ENCODE measurements at places on chromosomes 7 and 10. TPM values are rescaled to one million over a fixed set of nuclear protein-coding genes. Genes with fewer than 3 reads are reported as not detected.
A peak's percentile ranks its signal among the peaks of the same experiment; 100 is the strongest.

The IDI1 gene
- 20.4 TPM for polyA plus RNA-seq

The TCERG1L gene
- 3.6 TPM for polyA plus RNA-seq

The CDHR1 gene
- polyA plus RNA-seq, result 5.6 TPM

The PDK4 gene
- polyA plus RNA-seq, result not detected

The SEMA3A gene
- polyA plus RNA-seq, result 8.1 TPM

The C10orf143 gene
- 1.6 TPM for polyA plus RNA-seq

The FZD1 gene
- 0.62 TPM for polyA plus RNA-seq

The TET1 gene
- polyA plus RNA-seq, result 15.2 TPM

The XRCC2 gene
- 14.3 TPM for polyA plus RNA-seq

The PLEKHS1 gene
- polyA plus RNA-seq, result not detected

The CCL26 gene
- 5.4 TPM for polyA plus RNA-seq

The H2BK1 gene
- polyA plus RNA-seq, result not detected

The BRAT1 gene
- polyA plus RNA-seq, result 36.8 TPM

The OR2A5 gene
- not detected for polyA plus RNA-seq

The ARHGAP12 gene
- polyA plus RNA-seq, result 5.6 TPM

DNA sequence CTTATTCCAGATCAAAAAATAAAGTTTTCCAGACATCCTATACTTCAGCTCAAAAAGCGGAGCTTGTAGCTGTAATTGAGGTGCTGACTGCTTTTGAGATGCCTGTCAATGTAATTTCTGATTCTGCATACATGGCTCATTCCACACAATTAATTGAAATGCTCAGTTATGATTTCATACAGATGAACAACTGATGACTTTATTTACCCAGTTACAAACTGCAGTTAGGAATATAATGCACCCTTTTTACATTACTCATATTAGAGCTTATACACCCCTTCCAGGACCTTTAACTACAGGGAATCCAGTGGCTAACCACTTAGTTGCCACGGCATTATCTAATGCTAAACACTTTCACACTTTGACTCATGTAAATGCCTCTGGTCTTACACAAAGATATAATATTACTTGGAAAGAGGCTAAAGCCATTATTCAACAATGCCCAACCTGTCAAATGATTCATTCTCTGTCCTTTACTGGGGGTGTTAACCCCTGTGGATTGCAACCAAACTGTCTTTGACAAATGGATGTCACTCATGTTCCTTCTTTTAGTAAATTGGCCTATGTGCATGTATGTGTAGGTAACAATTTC, 147.3 kb downstream of the ZNF33B start:
- DNase-seq, result no peak

DNA sequence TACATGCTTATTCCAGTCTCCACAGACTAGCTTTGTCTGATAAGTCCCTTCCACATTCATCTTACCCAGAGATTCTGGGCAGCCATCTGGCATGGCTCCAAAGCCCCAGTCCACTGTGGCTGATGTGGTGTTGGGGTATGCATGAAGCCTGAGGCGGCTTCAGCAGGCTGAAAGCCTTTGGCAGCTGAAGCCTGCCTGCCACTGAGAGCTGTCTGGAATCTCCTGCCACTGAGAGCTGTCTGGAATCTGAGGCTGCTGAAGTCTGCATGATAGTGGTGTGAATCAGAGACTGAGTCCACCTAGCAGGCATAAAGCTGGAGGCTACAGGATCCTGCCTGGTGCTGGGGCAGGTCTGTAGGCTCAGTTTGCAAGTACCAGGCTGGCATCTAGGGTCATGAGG, 87.1 kb downstream of the DYNC1I1 start:
- DNase-seq, result no peak

- no peak for DNase-seq
Measured at GRCh38 chr10:118753331-118754228, 1.2 kb downstream of the CACUL1 start.

GRCh38 chr7:72017756-72018155, 394.4 kb downstream of the CALN1 start:
- DNase-seq, result peak; percentile 24

- DNase-seq, result no peak
Measured at GRCh38 chr10:21727452-21728168, 193.6 kb downstream of the MLLT10 start.

DNA sequence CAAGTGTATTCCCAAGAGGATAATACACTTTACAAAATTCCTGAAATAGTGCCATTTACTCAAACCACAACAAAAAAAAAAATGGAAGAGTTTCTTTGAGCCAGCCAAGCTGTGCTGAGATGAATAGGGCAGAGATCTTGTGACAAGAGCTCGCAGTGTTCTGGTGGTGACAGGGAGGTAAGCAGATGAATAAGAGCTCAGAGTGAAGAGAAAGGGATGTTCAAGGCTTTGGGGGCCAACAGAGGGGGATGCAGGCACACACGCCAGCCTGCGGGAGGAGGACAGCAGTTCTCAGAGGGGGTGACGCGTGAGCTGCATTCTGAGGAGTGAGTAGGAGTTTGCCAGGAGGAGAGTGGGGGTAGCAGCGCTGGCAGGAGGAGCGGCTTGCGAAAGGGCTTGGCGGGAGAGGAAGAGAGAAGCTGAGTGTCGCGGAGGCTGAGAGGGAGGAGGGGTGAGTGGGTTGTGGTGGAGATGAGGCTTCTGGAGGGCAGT, 194.4 kb upstream of the IMMP2L start:
- no peak for DNase-seq

DNA sequence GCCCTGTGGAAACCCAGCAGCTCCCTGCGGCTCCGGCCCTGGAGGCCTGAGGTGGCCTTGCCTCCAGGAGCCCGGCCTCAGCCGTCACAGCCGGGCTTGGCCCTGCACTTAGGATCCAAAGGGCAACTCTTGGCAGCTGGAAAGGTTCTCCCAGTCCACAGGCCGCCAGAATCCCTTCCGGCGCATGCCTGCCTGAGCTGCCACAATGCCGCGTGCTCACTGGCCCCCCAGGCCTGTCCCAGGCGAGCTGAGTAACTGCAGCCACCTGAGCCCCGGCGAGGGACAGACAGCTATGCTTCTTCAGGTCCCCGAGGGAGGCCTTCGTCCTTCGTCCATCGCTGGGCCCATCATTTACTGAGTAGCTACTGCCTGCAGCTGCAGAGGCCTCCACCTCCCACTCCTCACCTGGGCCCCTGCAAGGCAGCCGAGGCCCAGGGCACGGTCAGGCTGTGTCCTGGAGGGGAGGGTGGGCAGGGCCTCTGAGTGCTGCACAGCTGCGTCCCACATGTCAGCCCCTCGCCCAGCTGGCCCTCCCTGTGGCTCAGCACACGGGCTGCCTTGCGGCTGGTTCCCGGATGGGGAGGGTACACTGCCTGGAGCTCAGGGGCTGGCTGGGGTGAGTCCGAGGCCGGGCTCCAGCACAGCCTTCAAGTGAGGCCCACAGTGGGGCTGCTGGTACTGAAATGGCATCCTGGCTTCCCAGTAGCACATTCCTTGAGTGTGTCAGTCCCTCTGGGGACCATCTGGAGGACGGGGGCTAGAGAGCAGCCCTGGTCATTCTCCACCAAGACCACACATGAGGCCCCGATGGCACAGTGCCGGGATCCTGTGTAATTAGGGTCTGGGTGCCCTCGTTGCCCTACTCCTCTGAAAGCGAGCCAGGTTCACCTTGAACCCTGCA, 172.5 kb downstream of the ELFN1 start:
- DNase-seq, result no peak

- no peak for DNase-seq
Measured at GRCh38 chr7:40393660-40394059, 258.9 kb downstream of the SUGCT start.

GRCh38 chr10:61793760-61794703, 107.5 kb upstream of the ARID5B start:
- DNase-seq, result no peak

GRCh38 chr10:132713421-132714095, 72.4 kb downstream of the NKX6-2 start:
- no peak for DNase-seq

GRCh38 chr7:119596651-119597050, 676.3 kb upstream of the KCND2 start:
- no peak for DNase-seq

DNA sequence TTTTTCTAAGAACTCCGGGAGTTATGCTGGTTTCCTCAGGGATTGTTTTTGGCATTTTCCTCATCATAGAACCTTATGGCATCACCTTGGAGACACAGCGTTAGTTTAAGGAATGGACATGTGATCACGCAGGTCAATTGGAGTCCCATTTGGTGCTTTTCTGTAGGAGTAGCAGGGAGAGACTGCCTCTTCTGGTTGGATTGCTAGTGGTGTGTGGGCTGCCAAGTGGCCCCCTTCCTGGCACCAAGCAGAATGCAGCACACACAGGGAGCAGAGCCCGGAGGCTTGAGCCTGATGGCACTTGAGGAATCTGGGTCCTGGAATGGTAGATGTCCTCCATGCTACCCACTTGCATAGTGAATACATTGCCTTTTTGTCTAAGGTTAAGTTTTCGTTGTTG, 57.9 kb downstream of the SDK1 start:
- DNase-seq, result no peak

GRCh38 chr10:62250594-62251198, 17.9 kb downstream of the RTKN2 start:
- DNase-seq, result no peak

GRCh38 chr7:101428093-101428866, 65.6 kb downstream of the COL26A1 start:
- DNase-seq, result no peak

- no peak for DNase-seq
Measured at GRCh38 chr7:151663382-151664100, 143.8 kb upstream of the RHEB start.

DNA sequence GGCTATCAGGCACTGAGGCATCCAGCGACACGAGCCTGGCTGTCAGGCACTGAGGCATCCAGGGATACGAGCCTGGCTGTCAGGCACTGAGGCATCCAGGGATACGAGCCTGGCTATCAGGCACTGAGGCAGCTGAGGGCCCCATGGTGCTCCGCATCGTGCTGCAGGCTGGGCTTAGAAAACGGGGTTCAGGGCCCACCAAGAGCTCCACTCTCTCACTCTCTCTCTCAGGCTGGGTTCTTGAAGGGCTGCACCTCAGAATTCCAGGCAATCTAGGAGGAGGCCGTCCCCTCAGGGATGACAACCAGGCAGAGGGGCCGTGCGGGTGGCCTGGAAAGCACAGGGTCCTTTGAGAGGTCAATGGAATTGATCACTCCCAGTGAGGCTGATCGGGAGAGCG, 69.0 kb downstream of the CFAP46 start:
- DNase-seq, result no peak

DNA sequence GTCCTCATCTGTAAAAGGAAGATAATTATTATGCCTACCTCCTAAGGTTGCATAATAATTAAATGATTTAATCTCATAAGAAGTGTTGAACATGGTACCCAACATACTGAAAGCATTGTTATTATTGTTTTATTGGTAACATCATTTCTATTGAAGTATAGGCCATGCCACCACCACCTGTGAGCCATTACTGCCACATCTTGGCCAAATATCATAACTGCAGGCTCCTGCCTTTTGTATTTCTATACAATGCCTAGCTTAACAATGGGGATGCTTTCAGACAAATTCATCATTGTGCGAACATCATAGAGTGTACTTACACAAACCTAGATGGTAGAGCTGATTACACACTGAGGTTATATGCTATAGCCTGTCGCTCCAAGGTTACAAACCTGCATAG, 61.1 kb upstream of the NPSR1 start:
- DNase-seq, result no peak

GRCh38 chr10:71660313-71660712, 59.3 kb downstream of the C10orf105 start:
- DNase-seq, result no peak

DNA sequence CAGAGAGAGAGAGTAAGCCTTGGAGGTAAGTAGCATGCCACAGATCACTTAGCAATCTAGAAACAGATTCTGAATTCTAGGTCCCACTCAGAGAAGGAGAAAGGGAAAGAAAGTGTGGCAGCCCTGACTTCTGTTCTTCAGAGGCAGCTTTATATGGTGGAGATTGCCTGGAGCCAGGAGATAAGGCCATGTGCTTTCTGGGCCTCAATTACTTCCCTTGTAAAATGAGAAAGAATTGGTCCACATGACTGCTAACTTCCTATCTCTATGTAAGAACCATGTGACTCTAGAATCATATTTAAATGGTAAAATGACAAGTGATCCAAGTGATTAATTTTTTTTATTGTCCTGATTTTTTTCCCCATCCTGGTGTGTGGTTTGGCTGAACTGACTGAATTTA, 64.1 kb downstream of the HHEX start:
- DNase-seq, result no peak

GRCh38 chr10:4758256-4758655, 67.8 kb upstream of the AKR1E2 start:
- no peak for DNase-seq

GRCh38 chr10:44650691-44651661, 260.2 kb upstream of the TMEM72 start:
- DNase-seq, result no peak

All from H1 (cell line).